ENCODE measurements at places on chromosomes 1 and 21.

- no peak for DNase-seq
These were observed 66.3 kb downstream of the USH2A start for GRCh38 chr1:216356945-216357344.

GRCh38 chr1:229434641-229435051 is 752 bp upstream of the ACTA1 start:
- DNase-seq = no peak

- no peak for DNase-seq
These were observed 58.4 kb downstream of the OSBPL9 start for GRCh38 chr1:51675177-51675780.

DNA sequence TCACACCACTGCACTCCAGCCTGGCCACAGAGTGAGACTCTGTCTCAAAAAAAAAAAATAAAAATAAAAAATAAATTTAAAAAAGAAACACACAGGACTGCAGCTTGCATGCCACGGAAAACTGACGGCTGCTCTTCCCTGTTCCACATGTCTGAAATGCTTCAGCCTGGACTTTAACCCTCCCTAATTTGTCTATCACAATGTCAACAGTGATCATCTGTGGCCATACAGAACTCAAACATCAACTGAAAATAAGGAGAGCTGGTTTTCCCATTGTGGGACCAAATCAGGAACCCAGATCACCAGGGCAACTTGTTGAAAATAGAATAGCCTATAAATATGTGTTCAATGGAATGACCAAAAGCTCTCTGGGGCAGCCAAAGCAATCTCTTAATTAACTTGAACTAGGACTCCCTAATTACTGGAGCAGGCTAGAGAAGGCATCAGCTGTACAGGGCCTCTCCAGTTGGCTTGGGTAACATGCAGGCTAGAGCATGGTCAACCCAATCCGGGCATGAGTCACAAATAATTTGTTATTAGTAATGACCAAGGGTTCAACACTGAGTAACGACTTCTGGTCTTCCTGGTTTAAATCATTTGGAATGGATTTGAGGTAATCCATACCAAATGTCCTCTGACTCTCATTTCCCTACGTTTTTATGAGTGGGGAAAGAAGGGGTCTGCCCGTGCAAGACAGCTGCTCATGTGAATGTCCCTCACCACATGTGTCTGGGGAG is 62.7 kb upstream of the KAZN start:
- no peak for DNase-seq

DNA sequence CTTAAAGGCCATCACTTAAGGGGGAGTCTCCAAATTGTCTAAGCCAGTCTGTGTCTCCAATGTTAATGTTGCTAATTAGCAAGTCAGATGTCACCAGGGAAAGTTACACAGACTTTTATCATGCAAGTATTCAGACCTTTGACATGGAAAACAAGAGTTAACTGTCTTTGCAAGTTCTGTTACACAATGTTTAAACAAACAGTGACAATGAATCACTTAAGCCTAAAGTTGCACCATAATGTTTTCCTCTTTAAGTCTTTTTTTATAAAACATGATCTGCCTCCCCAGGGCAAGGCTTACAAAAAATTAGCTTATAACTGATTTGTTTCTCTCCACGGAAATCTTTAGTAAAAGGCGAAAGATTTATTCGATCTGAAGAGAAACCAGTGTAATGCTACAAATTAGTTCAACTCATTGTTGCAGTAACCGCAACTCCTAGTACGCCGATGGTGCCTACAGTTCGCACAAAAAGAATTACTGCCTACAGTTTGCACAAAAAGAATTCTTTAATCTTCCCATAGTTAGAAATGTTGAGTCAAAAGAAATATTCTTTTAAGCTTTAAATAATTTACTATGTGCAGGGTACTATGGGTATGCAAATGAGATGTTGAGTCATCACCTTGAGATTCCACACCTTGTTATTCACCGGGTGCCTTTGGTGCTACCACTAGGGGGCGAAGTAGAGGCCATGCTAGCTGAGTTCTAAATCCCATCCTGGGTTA is 45.3 kb downstream of the HHAT start:
- peak; percentile 57 for DNase-seq

GRCh38 chr1:43266881-43267280 is 2.9 kb upstream of the TMEM125 start:
- DNase-seq = no peak

- no peak for DNase-seq
These were observed 35.4 kb upstream of the PKN2 start for GRCh38 chr1:88648706-88649105.

DNA sequence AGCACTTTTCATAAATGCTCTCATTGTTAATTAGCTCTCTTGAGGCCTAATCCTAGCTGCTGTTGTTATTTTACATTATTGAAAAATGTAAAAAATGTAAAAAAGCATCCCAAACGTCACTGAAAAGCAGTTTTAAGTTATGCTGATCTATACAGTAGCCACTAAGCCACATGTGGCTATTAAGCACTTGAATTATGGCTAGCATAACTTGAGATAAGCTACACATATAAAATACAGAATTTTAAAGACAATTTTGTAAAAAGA is 18.4 kb upstream of the DNASE2B start:
- no peak for DNase-seq

DNA sequence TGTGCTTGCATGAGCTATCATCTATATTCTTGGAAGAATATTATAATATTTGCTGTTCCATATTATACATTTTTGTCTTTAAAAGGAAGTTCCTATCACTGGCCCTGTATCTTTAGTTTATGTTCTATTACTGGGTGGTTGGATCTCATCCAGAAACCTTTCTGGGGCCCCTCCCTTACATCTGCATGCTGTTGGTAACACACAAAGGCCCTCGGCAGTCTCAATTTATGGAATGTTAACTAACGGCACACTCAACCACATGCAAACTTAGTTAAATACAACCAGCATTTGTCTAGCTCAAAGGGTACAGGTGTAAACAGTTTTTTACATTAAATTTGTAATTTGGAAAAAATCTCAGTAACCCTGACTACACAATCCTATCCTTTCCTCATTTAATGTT is 9.7 kb upstream of the HYI start:
- DNase-seq = no peak

DNA sequence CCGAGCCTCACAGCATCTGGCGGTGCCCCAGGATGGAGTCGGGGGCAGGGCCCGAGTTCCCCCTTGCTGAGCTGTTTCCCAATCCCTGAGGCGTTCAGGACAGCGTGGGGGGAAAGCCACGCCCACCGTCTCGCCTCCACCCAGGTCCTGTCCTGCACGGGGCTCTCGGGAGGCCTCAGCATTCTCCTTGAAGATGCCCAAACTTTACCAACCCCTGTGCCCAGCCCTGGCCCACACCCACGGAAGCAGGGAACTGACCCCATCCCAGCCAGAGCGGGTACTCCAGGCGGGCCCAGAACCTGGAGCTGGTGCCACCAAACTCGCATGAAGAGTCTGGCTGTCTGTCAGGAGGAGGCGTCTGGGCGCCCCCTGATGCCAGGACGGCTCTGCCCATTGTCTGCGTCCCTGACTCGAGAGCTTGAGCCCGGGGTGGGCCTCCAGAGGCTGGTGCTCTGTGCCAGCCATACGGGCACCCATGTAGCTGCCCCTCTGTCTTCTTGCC is 35.3 kb upstream of the POFUT2 start:
- DNase-seq = no peak

- peak; percentile 99 for DNase-seq
These were observed 87.3 kb downstream of the RPS6KC1 start for GRCh38 chr1:213138391-213138790.

DNA sequence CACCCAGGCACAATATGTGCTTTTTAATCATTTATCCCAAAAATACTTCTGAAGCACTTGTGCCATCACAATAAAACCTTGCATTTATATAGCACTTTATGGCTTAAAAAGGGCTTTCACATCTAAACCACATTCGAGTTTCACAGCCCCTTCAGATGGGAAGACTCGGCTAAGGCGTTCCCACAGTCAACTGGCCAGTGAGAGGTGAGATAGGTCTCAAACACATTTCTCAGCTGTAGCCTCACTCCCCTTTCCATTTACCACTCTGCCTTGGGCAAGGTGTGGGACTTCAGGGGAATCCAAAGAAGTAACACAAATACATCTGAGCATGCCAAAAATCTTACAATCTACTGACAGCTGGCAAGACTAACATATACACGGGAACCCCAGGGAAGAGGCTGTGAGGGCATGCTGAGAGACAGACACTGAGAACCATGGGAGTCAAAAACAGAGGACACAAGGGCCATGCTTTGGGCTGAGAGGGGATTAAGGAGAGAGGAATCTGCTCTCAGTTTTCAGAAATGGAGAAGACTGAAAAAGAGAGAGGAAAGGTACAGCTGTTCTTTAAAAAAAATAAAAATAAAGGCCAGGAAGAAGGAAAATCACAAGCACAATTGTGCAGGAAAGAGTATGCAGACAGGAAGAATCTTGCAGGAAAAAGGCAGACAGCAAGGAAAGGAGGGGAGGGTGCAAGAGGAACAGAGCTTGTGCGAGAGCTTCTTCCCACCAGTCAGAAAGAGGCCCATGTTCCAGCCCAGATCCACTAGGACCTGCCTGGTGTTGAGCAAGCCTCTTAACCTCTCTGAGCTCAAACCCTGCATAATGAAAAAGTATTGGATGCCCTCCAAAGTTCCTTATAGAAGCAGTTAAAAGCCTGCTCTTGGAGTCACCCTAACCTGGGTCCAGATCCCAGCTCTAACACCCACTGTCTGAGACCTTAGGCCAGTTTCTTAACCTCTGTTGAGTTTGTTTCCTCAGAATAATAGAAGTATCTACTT is 73.5 kb downstream of the JAK1 start:
- DNase-seq = no peak

DNA sequence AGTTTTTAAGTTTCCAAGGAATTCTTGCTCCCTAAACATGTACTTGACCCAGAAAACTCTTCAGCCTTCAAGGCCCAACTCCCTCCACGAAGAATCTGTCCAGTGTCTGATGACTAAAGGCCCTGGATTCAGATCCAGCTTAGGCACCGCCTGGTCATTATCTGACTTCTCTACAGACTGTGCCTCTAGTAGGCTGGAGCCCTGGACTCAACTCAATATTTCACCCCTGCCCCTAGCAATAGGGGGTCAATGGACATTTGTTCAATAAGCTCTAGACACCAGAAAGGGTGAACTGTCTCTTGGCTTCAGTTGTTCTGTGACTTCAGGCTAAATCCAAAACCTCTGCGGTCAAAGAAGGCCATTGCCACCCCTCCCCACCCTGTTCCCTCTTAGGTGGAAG is 34.5 kb downstream of the NUAK2 start:
- no peak for DNase-seq

DNA sequence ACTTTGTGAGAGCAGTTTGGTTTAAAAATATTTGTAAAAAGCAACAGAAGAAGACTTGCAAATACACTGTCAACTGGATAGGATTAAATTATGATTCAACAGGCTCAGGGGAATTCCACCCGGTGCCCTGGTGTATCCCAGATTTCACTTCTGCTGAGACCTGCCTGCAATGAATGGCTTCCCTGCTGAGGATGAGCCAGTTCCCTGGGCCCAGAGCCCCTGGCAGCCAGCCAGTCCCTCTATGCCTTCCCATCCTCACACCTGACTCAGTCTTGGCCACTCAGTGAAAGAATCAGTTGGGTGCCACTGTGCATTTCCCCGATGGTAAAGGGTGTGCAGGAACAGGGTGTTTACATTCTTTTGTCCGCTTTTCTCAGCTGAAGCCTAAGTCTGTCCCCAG is 64.4 kb downstream of the KCTD3 start:
- DNase-seq = peak; percentile 93

DNA sequence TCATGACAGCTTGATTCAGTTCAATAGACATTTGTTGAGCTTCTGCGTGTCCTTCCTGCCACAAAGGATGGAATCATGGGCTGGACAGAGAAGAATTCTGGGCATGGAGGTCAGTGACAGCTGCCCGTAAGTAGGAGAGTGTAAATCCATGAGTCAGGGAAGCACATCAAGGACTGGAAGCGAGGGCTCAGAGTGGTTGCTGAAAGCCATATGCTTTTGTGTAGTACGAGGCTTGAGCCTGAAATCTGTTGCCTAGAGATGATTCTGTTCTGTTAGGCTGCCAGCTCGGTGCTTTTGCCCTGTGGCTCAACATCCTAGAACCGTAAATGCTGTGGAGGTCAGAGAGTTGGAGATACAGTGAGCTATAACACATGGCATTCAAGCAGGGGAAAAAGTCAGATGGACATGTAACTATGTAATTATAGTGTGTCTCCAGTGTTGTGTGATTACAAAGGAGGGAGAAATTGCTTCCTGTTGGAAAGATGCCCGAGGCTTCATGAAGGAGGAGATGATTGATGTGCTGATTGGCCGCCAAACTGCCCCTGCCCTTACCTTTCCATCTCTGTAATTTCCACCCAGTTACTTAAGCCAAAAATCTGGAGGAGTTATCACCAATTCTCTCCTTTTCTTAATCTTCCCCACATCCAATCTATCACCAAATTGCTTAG is 92.8 kb upstream of the CACNA1E start:
- DNase-seq = peak; percentile 96

GRCh38 chr1:94666797-94667196 is 125.2 kb upstream of the F3 start:
- no peak for DNase-seq

- DNase-seq = no peak
These were observed 23.7 kb downstream of the SKI start for GRCh38 chr1:2251786-2252185.

GRCh38 chr1:156356875-156357534 is 12.0 kb upstream of the RHBG start:
- peak; percentile 89 for DNase-seq

DNA sequence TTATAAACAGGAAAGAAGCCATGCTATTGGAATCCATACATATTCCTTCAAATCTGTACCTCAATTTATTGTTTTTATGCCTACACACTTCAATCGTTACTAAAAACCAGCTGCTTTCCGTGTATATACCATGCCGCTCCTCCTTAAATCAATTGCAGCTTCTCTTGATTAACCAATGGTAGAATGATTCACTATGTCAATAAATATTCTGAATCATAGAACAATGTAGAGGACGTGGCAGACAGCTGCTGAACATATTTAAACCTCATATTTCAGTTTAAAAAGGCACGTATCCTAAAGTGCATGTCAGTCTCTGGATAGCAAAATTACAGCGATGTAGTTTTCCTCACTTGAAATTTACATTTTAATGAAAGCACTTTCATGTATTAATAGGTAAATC is 100.4 kb downstream of the MRPL39 start:
- no peak for DNase-seq

DNA sequence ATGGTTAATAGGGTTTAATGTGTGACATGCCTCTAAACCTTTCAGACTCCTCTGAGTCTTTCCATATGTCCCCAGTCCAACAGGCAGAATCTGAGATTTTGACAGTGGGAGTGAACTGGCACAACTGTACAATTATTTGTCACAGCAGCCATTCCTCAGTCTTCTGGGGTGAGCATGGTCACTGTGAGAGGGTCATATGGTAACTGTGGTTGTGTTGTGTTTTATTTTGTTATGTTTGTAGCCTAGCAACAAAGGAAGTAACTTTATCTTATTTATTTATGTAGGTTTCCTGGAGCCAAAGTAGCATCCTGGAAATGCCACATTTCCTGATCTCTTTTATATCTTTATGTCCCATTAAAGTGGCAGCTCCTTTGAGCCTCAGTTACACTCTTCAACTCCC is 1067.9 kb downstream of the TTLL7 start:
- no peak for DNase-seq
